ENCODE measurements at places on chromosomes 11 and 22.
A peak's percentile ranks its signal among the peaks of the same experiment; 100 is the strongest.

DNA sequence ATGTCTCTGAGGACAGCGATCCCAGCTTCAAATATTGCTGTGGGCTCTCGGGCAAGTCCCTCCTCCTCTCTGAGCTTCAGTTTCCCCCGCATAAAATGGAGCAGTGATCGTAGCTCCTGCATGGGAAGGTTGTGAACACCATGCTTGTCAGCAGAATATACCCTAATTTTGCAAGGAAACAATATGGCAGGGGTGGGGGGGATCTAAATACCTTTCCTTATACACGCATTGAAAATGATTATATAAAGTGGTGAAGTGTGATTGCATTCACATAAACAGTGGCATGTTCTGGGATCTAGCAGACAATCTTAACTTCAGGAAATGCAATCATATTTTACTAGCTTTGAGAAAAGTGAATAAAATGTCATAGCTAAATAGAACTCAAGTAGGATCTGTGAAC is 24.0 kb upstream of the RTN4R start:
- DNase-seq, result no peak

- DNase-seq, result no peak
Measured at GRCh38 chr11:85694385-85694980, 8.5 kb upstream of the CCDC89 start.

DNA sequence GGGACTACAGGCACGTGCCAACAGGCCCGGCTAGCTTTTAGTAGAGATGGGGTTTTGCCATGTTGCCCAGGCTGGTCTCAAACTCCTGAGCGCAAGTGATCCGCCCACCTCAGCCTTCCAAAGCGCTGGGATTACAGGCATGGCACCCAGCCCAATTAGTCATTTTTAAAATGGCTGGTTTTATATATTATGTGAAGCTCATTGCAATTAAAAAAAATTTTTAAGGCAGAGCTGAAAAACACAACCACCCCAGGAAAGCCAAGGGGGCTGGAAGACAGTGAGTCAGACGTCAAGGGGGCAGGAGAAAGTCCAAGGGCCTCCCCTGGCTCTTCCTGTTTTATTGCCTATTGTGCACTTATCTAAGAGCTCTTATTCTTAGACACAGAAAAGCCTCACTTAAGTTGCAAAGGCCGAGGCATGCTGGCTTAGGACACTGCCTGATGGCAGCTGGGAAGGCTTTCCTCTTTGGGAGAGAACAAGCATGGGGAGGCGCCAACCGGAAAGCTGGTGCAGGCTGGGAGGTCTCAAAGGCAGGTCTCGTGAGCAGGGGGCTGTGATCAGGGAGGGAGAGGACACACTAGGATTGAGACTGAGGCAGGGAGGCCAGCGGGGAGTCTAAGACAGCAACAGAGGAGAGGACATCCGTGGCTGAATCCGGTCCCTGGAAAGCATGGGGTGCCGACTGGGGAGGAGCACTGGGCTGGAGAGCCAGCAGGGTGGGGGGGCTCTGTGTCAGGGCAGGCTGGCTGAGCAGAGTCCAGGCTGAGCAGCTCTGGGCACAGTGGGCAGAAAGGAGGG is 11.1 kb upstream of the OSM start:
- no peak for DNase-seq

DNA sequence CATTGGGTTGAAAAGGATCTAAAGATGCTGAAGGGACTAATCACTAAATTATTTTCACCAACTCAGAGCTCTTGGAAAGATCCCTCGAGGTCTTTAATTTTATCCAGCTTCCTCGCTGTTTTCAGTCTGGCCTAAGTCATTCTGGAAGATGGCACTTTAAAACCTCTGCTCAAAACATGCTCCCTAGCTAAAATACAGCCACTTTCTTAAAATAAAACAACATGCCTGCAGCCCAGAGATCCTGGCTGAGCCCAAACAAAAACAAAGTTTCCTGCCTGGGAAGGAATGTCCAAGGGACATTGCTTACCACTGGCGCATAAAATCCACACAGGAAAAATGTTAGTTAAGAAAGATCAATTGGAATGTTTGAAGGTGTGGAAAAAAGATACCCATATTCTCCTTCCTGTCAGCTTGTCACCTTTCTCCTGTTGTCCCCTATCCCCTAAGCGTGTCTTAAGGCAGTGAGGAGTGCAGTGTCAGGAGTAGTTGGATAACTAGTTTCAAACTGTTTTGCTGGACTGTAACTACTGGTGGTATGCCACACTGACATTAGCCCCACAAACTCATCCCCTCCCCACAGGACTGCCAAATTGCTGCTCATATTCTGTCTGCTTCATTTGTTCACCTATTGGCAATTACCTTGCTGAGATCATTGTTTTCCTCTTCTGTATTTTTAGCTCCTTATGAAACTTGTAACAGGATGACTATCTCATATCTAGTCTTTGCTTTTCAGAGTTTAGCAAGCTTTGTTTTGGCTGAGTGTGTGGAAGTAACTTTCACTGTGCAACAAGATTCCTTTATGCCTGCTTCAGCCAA is 108.3 kb upstream of the SESN3 start:
- DNase-seq, result no peak

DNA sequence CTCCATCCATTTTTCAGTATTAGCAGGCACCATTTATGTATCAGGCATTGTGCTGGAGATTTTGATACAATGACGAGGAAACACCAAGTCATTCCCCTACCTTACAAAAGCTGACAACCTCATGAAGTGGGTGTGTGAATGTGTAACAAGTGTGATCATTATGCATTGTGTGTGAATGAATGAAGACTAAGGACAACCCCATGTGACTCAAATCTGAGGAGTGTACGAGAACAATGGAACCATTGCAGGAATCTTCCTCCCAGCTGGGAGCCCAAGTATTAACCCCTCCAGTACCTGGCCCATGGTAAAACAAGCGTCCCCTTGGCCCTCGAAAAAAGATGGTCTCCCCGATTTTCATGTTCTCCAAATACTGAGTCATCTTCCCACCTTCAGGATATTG is 4.4 kb downstream of the CYB5R2 start:
- DNase-seq, result no peak

DNA sequence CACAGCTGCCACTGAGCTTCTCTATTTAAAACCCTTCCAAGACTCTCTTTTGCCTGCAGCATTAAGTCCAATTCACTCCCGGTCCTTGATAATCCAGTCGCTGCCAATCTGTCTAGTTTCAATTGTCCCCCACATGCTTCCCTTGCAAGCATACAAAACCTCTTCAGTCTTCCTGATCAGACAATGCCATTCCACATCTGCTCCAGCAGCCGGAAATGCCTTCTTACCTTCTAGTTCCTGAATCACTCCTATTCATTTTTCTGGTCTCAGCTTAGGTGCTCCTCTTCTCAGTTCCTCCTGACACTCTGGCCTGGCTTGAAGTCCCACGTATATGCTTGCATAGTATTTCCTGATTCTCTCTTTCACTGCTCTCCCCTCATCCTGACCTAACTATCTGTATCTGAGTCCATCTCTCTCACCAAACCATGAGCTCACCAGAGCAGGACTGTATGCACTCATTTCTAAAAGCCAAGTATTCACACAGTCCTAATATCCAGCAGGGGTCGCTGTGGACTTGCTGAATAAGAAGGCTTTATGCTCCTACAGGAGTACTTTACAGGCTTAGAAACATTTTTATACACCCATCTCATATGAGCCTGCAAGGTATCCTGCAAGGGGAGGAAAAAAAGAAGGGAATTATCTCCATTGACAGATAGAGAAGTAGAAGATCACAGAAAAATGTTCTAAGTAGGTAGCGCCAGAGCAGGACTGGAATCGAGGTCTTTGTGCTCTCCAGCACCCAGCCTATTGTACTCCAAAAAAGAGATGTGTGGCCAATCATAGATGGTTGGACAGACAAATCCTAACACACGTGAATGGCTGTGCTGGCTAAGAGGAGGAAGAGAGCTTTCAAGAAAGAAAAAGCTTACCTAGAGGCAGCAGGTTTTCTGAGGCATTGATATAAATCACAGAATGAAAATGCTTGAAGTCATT is 19.2 kb downstream of the XRRA1 start:
- peak; percentile 41 for DNase-seq

GRCh38 chr11:2827256-2827655 is 58.3 kb downstream of the CDKN1C start:
- DNase-seq, result no peak

DNA sequence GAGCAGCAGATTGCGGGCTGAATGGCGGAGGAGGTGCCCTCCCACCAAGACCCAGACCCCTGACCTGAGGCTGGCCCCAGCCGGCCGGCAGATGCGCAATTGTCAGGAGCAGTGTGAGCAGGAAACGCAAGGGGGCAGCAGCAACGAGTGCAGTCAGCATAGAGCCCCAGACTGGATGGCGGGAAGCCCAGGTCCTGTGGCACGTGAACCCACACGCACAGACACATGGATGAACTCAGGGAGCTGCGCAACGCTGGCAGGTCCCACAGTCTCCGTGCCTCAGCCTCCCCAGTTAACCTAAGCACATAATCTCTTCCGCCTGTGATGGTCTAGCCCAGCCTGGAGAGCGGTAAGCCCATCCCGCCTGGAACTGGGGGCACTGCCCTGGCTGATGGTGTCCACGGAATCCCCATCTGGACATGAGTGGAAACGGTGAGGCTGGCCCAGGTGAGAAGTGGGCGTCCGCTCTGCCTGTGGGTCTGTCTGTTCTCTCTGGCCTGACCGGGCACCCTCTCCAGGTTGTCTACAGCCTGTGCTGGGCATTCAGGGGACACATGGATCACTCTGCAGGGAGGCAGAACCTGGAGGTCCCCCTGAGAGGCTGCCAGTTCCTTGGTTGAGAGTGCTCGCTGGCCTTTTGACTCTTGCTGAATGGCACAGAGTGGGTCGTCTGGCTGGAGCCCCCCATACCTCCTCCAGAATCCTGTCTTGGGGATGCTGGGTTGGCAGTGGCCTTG is 626 bp upstream of the TBX10 start:
- DNase-seq, result peak; percentile 46

GRCh38 chr11:32262367-32262766 is 171.5 kb downstream of the RCN1 start:
- no peak for DNase-seq

DNA sequence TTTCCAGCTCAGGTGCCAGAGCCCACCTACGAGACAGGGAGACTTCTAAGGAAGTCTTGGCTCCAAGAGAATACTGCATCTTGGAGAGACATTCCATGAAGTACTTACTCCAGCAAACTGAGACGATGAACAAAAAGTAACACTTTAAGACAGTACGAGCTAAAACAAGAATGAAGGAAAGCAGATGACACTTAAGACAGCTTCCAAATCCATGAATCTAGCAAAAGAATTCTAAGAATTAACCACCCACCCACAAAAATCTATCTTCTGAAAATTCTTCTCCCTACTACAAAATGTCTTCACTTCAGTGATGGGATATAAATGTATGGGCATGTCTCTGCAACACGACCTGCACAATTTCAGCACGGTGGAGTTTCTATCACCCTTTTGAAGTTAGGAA is 132.9 kb downstream of the C11orf58 start:
- no peak for DNase-seq

DNA sequence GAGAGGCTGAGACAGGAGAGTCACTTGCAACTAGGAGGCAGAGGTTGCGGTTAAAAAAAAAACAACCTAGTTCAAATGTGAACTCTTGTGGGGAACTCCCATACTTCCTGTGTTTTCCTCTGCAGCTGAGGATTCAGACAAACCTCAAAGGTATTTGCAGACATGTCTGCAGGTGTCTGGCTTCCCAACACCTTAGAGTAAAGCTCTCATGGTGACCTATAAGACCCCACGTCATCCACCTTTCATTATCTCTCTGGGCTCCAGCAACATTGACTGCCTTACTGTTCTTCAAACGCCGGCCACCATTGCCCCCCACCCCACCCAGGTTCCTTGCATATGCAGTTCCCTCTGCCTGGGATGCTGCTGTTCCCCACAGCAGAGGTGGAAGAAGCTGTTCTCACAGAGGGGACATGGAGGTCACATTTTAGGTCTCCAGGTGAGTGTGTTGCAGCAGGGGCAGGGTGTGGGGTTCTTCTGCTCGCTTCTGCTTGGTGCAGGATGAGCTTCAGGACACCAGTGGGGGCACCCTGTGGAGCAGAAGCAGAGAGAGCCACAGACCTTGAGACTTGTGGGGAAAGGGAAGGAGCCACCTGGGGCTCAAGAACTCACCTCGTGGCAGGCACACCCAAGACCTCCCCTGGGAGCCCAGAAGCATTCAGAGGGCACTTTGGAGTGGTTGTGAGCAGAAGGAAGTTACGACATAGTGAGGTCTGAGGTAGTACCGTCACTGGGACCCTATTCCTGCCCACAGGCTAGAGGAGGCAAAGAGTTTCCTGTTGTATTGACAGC is 203.2 kb downstream of the CSNK2A3 start:
- DNase-seq, result peak; percentile 55

- no peak for DNase-seq
Measured at GRCh38 chr11:60345489-60345888, 18.4 kb downstream of the MS4A6E start.

DNA sequence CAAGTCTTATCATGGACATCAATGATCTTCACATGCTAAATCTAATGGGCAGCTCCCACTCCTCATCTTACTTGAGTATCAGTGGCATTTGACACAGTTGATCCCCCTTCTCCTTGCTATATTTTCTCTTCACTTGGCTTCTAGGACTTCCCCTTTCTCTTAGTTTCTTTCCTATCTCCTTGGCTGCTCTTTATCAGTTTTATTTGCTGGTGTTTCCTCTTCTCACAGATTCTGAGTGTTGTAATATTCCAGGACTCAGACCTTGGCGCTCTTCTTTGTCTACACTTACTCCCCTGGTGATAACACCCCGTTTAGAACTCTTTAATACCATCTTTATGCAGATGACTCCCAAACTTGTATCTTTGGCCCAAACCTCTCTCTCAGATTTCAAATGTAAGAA is 33.9 kb upstream of the RASSF10 start:
- DNase-seq, result no peak

- DNase-seq, result no peak
Measured at GRCh38 chr11:82384308-82384707, 349.4 kb downstream of the FAM181B start.

- DNase-seq, result no peak
Measured at GRCh38 chr11:125348674-125349309, 147.3 kb downstream of the FEZ1 start.

DNA sequence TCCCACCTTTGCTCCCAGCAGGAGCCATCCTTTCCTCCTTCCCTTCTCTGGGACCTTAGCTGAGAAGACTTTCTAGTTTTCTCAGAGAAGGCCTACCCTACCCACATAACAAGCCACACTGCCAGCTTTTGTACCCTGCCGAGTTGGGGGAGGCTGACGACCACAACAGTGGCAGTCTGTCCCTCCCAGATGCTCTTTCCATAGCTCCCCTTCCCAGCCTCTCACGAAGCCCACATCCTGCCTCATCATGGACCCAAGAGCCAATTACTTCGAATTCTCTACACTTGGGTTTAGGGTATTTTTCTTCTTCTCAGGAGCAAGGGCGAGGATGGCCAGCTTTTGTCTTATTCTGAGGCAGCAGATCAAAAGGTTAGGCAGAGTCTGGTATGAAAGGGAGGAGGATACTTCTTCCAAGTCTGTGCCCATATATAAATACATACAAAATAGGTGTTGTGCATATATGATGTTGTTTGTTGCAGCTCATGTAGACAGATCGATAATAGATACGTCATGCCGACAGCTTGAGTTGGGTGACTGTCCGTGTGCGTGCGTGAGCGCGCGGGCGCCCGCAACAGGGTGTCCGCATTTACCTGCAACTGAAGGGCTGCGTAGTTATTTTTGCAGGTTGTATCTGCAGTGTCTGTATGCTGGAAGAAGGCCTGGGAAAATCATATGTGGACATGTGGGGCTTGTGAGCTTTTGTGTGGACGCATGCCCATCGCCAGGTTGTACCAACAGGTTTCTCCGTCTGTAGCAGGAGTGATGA is 846 bp upstream of the NRGN start:
- no peak for DNase-seq

- DNase-seq, result no peak
Measured at GRCh38 chr11:91163619-91164451, 941.0 kb upstream of the CHORDC1 start.

All from CD4-positive, alpha-beta T cell (primary cell).